Stimulated activated CD4-positive, alpha-beta T cell treated with anti-CD3 and anti-CD28 coated beads, Interleukin-12 subunit alpha, Interleukin-12 subunit beta, amount 100 ng/mL, for 24 hours (primary cell): ENCODE measurements at places on chromosomes 13 and 19.

DNA sequence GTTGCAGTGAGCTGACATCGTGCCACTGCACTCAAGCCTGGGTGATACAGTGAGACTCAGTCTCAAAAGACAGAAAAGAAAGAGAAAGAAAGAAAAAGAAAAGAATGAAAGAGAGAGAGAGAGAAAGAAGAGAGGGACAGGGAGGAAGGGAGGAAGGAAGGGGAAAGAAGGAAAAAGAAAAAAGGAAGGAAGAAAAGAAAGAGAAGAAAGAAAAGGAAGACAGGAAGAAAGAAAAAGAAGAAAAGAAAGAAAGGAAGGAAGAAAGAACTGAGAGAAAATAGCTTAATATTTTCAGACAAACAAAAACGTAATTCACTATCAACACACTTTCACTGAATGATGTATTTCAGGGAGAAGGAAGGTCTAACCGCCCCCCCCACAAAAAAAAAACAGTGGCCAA, 39.3 kb downstream of the ESD start:
- DNase-seq = no peak

DNA sequence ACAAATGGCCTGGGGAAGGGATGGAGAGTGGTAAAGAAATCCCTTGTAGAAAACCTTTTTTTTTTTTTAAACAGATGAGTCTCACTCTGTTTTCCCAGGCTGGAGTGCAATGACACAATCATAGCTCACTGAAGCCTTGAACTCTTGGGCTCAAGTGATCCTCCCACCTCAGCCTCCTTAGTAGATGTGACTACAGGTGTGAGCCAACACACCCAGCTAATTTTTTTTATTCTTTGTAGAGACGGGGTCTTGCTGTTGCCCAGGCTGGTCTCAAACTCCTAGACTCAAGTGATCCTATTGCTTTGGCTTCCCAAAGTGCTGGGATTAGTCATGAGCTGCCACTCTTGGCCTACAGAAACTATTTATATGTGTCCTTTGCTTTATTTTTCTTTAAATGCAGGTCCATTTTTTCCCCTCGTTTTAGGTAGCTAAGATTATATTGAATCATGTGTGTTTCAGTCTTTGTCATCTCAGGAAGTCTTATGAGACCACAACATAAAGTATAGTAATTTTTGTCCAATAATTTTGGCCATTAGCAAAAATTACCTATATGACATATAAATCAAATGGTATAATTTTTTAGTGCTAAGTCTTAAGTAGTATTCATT, 10.5 kb downstream of the LPAR6 start:
- DNase-seq = no peak

DNA sequence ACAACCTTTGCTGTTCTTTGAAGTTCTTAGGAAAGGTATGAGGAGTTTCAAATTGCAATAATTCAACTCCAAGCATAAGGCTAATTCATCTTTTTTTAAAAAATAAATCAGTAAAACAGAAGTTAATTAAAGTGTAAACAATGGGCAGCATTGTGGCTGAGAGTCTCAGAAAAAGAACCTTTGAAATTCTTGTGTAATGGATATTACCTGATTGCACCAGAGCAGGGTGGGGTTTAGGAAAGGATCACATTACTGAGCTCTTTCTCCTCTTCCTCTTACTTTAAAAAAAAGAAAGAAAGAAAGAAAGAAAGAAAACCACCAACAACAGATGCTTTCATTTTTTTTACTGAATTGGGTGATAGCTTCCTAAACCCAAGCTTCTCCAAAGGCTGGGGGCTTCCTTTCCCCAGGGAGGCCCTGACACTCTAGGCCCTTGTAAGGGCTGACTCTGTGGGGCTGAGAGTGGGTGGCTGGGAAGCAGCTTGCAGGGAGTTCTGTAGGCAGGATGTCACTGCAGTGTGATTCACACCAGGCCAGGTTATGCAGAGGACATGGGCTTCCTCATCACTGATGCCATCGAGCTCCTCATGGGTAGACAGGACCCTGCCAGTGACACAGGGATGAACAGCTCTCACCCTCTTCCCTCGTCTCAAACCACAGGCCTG, 564.5 kb downstream of the FGF9 start:
- DNase-seq = no peak

DNA sequence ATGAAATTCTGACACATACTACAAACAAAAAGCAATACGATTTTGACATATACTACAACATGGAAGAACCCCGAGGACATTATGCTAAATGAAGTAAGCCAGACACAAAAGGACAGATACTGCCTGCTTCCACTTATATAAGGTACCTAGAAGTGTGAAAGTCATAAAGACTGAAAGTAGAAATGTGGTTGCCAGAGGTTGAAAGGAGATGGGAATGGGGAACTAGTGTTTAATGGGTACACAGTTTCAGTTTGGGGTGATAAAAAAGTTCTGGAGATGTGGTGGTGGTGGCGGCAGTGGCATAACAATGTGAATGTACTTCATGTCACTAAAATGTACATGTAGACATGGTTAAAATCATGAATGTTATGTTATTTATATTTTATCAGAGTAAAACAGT, 12.1 kb upstream of the NDFIP2 start:
- no peak for DNase-seq

DNA sequence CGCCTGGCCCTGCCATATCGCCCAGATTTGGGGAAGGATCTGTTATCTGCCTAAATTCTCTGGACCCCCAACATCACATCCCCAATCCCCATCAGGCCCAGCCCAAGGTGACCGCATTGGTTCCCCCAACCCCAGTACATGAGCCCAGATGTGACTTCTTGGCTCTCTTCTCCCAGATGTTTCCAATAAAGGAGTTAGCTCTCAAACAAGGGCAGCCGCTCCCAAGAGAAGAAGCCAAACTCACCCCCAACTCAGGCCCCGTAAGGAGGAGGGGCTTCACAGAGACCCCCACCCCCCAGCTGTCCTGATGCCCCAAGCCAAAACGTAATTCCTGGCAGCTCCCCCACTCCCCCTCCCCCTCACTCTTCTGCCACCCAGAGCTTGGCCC, 6.9 kb downstream of the FBN3 start:
- DNase-seq = no peak

DNA sequence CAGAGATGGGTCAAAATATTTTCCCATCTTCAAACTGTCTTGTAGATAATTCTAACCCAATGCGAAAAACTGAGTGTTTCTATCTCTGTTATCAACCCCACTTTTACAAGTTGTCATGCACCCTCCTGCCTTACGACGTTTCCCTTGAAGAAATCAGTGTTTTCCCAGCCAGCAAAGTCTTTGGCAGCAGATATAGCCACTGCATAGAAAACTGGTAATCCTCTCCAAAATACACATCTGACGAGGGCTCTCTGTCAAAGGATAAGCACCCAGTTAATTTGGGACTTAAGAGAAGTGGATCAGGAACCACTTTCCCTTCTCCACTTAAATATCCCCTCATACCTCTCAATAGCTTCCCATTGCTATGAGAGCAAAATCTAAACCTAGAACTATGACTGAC, 351.9 kb upstream of the MIR17HG start:
- DNase-seq = no peak

DNA sequence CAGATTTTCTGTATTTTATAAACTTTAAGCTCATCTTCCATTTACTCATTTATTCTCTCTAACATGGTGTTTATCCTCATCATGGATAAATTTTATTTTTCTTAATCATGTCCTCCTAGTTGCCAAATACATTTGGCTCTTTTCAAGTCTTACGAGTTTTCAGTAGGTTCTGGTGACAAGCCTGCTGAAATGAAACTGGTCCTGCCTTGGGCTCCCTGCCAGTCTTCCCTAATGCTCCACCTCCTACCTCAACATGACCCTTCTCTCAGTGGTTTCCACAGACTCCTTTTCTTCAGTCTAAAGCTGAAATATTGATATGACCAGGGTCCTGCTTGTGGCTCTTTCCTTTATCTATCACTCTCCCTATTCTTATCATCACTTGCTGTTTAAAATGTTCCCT, 81.2 kb downstream of the TRPC4 start:
- DNase-seq = no peak

- no peak for DNase-seq
These were observed 351.2 kb downstream of the DNAJC15 start for GRCh38 chr13:43374621-43375020.

- no peak for DNase-seq
These were observed 65.1 kb downstream of the SIAH3 start for GRCh38 chr13:45786293-45786920.

GRCh38 chr19:39655613-39656012, at the start of gene LGALS16:
TSS of gene LGALS16 (plus strand) at chr19:39655913. CDS start at chr19:39655962, 49 bp downstream.
- DNase-seq = no peak

GRCh38 chr13:109867766-109868165, 81.4 kb upstream of the IRS2 start:
- no peak for DNase-seq

- DNase-seq = peak; percentile 20
These were observed 607.6 kb downstream of the FGF9 start for GRCh38 chr13:22278336-22278929.

DNA sequence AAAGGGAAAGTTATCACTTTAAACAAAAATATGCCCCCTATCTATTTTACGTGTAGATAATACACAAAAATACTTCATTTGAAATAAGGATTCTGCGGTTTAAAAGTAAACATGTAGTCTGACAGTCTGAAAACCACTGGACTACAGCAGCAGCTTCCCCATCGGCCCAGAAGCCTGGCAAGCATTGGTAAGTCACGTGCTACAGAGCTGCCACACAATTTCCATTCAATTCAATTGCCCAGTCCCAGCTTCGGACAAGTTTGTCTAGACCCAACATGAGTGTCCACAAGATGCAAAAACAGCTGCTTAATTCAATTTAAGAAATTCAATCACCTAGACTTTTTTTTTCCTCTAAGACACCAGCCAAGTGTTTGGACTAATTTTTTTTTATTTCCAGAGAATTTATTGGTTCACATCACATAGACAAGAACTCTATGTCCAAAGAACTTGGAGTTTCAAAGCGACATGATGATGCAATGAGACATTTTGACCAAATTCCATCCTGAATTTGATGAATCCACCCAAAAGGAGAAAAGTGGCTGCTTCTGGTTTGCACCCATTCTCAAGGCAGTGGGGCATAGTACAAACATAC, 458.9 kb downstream of the COG6 start:
- DNase-seq = no peak

GRCh38 chr13:22748866-22749577, 431.8 kb upstream of the SGCG start:
- DNase-seq = no peak

DNA sequence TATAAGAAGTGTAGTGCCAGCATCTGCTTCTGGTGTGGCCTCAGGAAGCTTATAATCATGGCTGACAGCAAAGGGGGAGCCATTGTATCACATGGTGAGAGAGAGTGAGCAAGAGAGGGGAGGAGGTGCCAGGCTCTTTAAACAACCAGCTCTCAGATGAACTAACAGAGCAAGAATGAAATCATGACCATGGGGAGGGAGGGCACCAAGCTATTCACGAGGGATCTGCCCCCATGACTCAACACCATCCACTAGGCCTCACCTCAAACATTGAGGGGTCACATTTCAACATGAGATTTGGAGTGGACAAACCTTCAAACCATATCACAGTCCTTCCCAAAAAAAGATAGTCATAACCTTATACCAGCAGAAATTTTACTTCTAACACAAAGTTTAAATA, 174.0 kb downstream of the GPC5 start:
- no peak for DNase-seq

- DNase-seq = no peak
These were observed 9.9 kb upstream of the LEUTX start for GRCh38 chr19:39768786-39769185.

- DNase-seq = no peak
These were observed 8.3 kb downstream of the F7 start for GRCh38 chr13:113113846-113114271.

GRCh38 chr13:46405457-46405856, 18.4 kb upstream of the RUBCNL start:
- no peak for DNase-seq

- no peak for DNase-seq
These were observed 16.6 kb upstream of the EPHX3 start for GRCh38 chr19:15248648-15249527.
